ENCODE measurements at places on chromosomes 3 and 15. TPM values are rescaled to one million over a fixed set of nuclear protein-coding genes. Genes with fewer than 3 reads are reported as not detected.

DNA sequence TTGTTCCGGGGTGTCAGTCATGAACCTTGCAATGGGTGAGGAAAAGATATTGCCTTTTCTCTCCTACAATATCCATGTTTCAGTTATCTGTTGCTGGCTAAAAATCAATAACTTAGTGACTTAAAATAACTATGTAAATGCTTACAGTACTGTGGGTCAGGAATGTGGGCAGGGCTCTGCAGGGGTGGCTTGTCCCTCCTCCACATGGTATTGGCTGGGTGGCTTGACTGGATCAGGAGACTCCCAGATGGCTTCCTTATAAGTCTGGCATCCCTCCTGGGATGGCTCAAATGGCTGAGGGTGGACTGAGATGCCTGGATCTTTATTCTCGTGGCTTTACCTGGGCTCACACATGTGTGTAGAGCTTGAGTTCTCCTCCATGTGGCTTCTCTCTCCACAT, 47.5 kb downstream of the GTPBP8 start:
- DNase-seq: no peak

- DNase-seq: no peak
Measured at GRCh38 chr3:95750097-95750496, 1064.3 kb upstream of the EPHA6 start.

Gene AMIGO3
- total RNA-seq: 0.23 TPM

DNA sequence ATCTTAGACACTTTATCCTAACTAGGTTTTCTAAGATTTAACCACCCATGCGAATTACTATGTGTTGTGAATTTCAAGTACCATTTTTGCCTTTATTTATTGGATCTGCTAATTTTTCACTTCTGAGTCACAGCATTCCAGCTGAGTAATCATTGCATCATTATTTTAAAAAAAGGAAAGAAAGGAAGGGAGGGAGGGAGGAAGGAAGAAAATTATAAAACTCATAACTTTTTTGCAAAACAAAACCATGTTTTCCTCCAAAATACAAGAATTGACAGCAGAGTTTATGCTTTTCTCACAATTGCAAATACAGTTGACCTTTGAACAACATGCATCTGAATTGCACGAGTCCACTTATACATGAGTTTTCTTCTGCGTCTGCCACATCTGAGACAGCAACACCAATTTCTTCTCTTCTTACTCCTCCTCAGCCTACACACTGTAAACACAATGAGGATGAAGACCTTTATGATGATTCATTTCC, 651.4 kb upstream of the NECTIN3 start:
- no peak for DNase-seq

Gene DUOX2
- not detected for total RNA-seq

Gene LXN
- total RNA-seq: 11.9 TPM

GRCh38 chr3:31277582-31277981, 255.1 kb upstream of the STT3B start:
- DNase-seq: no peak

- DNase-seq: no peak
Measured at GRCh38 chr15:76465728-76466127, 129.2 kb downstream of the ISL2 start.

DNA sequence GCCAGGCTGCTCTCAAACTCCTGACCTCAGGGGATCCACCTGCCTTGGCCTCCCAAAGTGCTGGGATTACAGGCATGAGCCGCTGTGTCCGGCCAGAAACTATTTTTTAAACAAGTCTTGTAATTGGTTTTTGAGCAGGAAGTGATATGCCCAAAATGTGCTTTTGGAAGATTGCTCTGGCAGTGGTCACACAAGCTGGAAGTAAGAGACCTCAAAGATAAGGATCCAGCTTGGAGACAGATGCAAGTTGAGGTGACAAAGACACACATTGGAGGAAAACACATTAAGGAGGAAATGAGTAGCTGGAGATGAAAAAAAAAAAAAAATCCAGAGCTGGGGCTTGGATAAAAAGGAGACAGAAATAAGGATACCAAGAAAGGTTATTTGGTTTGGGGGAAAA, 6.3 kb downstream of the TM4SF18 start:
- DNase-seq: no peak

GRCh38 chr3:141391991-141392316, 23.6 kb downstream of the ZBTB38 start:
- DNase-seq: no peak

DNA sequence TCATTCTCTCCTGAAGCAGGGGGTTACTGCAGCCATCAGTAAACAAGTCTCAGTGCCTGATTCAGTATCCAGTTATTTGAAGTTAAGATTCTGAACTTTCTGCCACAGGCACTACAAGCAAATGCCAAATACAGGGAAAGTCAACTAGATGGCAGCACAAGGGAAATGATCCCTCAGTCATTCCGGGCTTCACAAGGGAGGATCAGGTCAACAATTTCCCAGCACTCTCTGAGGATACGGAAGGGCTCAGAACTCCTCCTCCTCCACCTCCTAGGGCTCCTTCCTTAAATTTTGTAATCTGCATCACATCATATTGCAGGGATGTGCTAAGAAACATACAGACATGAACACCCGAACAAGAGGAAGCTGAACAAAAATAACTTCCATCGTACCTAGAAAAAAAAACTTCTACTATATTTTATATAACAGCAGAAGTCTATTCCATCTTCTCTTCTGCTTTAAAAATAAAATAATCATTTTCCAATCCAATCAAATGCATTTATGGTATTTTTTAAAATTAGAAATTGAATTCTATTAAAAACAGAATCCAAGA, 187.1 kb downstream of the FMN1 start:
- DNase-seq: no peak

DNA sequence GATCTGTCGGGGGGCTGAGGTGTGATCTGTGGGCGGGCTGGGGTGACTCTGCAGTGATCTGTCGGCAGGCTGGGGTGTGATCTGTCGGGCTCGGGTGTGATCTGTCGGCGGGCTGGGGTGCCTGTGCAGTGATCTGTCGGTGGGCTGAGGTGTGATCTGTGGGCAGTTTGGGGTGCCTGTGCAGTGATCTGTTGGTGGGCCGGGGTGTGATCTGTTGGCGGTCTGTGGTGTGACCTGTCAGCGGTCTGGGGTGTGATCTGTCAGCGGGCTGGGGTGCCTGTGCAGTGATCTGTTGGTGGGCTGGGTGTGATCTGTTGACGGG, 205.1 kb downstream of the XXYLT1 start:
- no peak for DNase-seq

DNA sequence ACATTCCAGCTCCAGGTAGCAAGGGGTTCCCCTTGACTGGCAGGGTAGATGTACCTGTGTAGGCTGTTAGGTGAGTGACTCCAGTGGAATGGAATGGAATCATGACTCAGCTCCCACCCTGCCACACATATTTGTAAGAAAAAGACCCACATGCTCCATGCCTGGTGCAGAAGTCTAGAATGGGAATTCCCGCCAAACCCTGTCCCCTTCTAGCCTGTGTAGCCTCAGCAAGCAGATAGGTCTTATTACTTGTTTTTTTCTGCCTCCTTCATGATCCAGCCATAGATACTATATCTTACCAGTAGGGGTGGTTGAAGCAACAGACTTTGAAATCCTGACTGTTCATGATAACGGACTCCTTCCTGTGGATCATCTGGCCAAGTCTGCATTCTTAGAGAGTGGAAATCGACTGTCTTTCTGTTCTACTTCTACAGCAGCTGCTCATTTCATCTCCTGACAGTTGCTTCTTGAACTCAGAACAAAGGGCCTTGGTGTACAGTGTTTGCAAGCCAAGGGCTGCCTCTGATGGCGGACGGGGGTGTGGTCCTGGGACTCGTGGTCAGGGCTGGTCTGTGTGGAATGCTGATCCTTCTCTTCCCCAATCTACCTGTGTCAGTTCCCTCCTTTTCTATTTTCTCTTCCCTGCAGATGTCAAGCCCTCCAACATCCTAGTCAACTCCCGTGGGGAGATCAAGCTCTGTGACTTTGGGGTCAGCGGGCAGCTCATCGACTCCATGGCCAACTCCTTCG, 16.3 kb downstream of the SNAPC5 start:
- DNase-seq: no peak

DNA sequence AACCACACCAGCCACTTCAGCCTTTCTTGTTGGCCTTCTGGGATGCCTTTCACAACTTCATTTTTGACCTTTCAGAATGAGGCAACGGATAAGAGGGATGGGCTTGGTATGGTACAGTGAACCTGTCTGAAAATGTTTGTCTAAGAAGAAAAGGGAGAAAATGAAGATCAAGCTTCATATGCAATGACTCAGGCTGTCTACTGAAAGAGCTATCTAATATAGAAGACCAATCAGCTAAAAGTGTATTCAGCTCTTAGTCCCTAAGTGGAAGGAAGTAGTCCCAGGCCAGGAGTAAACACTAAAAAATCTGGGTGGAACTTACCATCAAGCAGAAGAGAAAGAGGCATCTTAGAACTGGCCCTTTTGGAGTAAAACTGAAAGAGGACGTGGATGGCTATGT, 12.2 kb upstream of the UPK1B start:
- DNase-seq: no peak

DNA sequence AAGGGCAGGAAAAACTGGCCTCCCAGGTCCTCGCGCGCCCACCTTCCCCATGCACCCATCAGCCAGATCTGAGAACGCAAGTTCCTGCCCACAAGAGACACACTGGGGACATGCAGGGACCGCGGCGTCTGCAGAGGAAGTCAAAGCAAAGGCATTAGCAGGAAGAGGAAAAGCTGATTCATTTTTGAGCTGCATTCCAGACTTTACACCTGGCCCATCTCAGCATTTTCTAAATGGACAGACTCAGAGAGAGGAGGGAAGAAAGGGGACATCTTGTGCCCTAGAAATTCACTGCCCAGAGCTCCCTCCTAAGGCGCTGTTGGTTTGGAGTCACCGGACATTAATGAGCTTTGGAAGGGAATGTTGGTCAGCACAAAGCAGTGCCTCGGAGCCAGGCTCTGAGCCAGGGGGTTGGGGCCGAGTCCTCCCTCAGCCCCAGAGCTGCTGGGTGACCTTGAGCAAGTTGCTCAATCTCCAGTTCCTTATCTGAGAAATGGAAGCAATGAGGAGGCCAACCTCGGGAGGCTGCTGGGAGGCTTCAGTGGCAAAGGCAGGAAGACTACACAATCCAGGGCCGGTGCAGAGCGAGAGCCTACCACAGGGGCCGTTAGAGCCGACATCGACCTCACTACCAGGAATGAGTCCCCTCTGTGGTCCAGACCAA, 150.5 kb upstream of the IQSEC1 start:
- DNase-seq: no peak

GRCh38 chr3:32181796-32182195, 56.7 kb upstream of the CMTM8 start:
- no peak for DNase-seq

DNA sequence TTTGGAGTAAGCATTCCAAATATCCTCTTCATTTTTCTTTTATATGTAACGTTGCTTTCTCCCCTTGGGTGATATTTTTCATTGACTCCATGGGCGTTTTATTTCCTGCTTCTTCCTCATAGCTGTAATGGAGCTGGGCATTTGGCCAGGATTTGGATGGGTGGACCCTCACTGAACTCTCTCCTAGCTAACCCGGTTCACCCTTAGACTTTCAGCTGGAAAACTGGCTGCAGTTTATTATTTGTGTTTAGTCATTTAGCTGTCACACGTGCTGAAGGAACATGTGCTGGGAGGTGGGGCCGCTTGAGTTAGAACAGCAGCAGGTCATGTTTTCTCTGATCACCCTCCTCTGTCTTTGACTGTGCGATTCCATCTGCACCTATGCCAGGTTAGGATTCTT, 407.6 kb downstream of the ZIC1 start:
- no peak for DNase-seq

DNA sequence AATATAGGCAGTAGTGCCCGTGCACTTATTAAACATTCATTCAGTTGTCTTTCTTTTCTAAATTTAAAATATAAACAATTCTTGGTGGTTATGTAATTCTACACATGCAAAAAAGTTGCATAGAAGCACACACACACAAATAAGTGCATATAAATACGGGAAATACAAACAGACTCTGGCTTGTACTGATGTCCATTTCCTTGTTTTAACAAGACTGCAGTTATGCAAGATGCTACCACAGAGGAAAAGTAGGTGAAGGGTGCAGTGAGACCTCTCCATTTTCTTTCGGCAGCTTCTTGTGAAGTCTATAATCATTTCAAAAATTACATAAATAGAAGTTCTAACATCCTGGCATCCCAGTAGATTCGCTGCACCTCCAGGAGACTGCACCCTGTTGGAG, 130.6 kb upstream of the BCL6 start:
- DNase-seq: no peak

Gene FGD5
- total RNA-seq: not detected

- DNase-seq: no peak
Measured at GRCh38 chr3:148255981-148256969, 441.4 kb upstream of the AGTR1 start.

GRCh38 chr3:69531576-69532546, 146.0 kb upstream of the FRMD4B start:
- DNase-seq: no peak

GRCh38 chr3:160796813-160797164, 40.8 kb downstream of the PPM1L start:
- DNase-seq: no peak

Gene TLNRD1
- total RNA-seq: 47.1 TPM
